Upper lobe of right lung (tissue), 1 donor: ENCODE measurements at places on chromosomes 13 and 19. TPM values are rescaled to one million over a fixed set of nuclear protein-coding genes. Genes with fewer than 3 reads are reported as not detected.
A peak's percentile ranks its signal among the peaks of the same experiment; 100 is the strongest.

DNA sequence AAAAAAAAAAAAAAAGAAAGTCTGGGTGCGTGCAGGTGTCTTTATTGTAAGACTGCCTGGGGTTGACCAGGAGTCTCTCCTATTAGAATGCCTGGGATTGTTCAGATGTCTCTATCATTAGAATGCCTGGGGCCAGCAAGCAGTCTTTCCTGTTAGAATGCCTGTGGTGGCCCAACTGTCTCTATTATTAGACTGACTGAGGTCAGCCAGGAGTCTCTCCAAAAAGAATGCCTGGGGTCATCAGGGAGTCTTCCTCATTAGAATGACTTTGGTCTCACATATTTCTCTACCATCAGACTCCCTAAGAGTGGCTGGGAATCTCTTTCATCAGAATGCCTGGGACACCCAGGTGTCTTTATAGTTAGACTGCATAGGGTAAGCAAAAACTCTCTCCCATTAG is 1577.5 kb downstream of the UQCRFS1 start:
- no peak for DNase-seq

DNA sequence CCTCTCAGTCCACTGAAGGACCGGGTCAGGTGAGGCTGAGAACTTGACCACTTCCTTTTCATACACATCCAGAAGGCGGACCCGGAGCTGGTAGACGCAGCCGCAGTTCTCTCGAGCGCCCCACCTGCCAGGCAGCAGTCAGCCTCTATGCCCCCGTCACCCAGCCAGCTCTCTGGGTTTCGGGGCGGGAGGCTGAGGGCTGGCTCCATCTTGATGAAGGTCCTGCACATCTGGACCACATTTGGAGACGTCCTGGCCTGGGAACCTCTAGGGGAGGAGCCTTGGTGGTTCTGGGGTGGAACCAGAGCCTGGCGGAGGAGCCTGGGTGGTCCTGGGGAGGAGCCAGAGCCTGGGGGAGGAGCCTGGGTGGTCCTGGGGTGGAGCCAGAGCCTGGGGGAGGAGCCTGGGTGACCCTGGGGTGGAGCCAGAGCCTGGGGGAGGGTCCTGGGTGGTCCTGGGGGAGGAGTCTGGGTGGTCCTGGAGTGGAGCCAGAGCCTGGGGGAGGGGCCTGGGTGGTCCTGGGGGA is 14.3 kb downstream of the MRPS12 start:
- no peak for DNase-seq

DNA sequence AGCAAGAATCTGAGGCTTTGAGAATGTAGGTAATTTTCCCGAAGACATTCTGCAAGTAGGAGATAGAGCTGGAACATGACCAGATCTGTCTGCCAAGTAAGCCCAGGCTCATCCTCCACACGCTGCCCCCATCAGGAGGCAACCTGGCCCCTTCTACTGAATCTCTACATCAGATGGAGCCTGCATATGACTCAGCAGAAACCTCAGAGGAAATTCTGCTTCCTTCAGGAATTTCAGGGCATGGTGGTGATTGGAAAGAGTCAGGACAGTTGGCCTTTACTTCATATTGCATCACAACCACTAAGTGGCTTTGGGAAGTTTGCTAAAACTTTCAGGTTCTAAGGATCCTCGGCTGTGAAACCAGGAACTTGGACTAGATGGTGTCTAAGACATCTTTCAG is 85.2 kb downstream of the LRRC63 start:
- DNase-seq = no peak

DNA sequence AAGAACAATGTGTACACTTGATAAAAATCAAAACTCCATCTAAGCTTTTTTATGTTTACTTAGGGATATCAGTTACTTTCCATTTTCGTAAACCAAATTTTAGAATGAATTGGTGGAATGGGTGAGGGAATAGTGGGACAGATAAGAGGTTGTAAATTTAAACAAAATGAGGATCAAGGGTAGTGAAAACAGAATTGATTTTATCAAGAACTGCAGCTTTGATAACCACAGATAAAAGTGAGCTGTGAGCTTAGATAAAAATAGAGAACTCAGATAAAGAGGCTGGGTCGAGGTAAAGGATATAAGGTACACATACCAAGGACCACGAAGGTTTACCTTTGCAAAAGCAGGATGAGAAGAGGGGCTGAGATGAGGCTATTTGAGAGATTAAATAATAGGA is 813.2 kb upstream of the GPC6 start:
- no peak for DNase-seq

GRCh38 chr13:106795847-106796246 is 227.9 kb upstream of the ARGLU1 start:
- DNase-seq = no peak

- DNase-seq = no peak
Observed at GRCh38 chr19:51211833-51212232, 13.0 kb upstream of the CD33 start.

- DNase-seq = no peak
Observed at GRCh38 chr19:15251010-15251748, 18.9 kb upstream of the EPHX3 start.

- DNase-seq = peak; percentile 82
Observed at GRCh38 chr19:35153701-35154524, 622 bp upstream of the FXYD5 start.

DNA sequence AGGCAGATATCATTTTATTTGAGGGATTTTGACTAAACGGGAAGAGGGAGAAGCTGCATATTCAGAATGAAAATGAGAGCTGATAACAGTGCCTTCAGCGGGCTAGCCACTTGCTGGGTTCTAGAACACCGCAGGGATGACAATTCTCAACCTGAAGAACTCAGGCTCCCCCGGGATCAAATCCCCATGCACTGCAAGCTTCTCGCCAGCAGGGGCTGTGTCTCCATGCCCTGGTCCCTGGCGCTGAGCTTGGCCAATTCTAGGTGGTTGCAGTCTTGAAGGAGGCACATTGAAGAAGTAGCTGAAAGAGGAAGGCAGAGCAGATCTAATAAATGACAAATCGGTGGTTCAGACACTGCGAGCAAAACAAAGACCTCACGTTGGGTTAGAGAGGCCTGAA is 128.7 kb downstream of the UQCRFS1 start:
- no peak for DNase-seq

- no peak for DNase-seq
Observed at GRCh38 chr13:46320406-46320805, 66.6 kb downstream of the RUBCNL start.

DNA sequence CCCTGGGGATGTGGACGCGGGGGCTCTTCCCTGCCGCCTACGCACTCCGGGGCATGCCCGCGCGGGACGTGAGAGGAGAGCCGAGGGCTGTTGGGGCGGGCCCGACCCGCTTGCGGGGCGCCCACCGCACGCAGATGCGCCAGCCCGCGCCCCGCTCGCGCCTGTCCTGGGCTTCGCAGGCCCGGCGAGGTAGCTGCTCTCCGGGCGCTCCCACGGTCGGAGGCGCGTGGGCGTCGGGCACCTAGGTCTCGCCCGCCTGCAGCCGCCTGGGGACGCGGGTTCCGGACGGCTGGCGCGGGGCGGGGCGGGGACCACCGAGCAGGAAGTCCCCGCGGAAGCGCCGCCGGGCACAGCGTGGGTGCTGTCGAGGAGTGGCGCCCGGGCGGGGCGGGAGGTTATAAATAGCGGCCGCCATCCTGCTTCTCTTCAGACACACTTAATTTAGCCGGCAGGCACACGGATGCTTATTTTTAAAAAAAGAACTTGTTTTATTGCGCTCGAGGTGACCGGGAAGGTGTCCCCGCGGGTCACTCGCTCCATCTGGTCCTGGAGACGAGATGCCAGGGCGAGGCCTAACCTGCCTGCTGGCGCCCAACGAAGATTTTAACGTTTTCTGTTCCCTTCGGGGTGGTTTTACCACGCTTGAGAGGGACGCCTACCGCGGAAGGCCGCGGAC is 561 bp upstream of the GJA3 start:
- no peak for DNase-seq

- DNase-seq = no peak
Observed at GRCh38 chr13:100667894-100668293, 6.7 kb downstream of the TMTC4 start.

- DNase-seq = no peak
Observed at GRCh38 chr19:51697169-51697776, 4.1 kb downstream of the SPACA6 start.

- no peak for DNase-seq
Observed at GRCh38 chr13:74423434-74423833, 289.2 kb upstream of the KLF12 start.

DNA sequence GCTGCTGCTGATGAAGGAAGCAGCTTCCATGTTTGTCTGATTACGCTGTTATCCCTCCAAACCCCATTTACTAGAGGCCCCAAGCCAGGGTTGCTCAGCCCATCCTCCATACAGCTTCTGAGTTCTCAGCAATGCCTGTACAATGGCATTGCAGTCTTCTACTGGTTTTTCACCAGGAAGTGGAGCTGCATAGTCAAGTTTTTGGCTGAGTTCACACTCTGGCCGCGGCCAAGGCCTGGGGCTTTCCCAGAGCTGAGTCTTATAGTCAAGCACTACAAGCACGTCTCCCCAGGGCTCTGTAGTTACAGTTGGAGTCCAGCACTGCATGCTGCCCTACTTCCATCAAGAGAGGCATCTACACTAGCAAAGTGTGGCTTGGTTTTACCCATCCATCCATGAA is 182.5 kb downstream of the POU4F1 start:
- no peak for DNase-seq

DNA sequence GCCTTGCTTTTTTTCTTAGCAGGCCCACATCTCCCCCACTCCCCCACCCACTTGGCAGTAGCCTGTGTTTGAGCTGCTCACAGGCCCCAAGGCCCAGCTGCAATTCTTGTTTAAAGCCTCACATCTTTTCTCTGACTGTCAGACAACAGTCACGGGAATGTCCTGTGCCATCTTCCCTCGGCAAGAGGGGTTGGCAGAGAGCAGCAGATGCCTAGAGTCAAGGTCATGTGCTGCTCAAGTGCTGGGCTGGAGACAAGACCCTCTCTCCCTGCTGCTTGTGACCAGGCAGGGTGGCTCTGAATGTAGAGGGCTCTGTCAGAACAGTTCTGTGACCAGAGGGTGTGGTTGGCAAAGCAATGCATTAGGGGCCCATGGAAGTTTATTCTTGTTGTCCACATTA is 47.4 kb downstream of the BBC3 start:
- DNase-seq = no peak

CTXN1 gene
- 1.2 TPM for total RNA-seq

PSG2 gene
- not detected for total RNA-seq

ZNF534 gene
- total RNA-seq = 0.29 TPM

C1QTNF9B gene
- total RNA-seq = not detected

GNA15 gene
- total RNA-seq = 18.6 TPM

LRG1 gene
- 15.9 TPM for total RNA-seq

EFNB2 gene
- 55.1 TPM for total RNA-seq
